Renal cortical epithelial cell (primary cell): ENCODE measurements at places on chromosomes 3 and 15. TPM values are rescaled to one million over a fixed set of nuclear protein-coding genes. Genes with fewer than 3 reads are reported as not detected.
A peak's percentile ranks its signal among the peaks of the same experiment; 100 is the strongest.

GRCh38 chr15:70487387-70487740 lies 276.0 kb downstream of the UACA start:
- no peak for DNase-seq

DNA sequence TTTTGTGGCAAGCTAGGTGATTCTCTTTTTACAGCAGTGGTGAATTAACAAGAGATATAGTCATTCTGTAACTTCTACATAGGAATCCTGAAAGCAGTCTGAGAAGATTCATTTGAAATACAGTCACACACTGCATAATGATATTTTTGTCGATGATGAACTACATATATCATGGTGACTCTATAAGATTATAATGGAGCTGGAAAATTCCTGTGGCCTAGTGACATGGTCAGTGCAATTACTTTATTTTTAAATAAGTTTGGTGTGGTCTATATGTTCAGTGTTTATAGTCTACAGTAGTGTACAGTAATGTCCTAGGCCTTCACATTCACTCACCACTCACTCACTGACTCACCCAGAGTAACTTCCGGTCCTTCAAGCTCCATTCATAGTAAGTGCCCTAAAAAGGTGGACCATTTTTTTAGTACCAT lies 511.4 kb upstream of the MCTP2 start:
- DNase-seq: no peak

DNA sequence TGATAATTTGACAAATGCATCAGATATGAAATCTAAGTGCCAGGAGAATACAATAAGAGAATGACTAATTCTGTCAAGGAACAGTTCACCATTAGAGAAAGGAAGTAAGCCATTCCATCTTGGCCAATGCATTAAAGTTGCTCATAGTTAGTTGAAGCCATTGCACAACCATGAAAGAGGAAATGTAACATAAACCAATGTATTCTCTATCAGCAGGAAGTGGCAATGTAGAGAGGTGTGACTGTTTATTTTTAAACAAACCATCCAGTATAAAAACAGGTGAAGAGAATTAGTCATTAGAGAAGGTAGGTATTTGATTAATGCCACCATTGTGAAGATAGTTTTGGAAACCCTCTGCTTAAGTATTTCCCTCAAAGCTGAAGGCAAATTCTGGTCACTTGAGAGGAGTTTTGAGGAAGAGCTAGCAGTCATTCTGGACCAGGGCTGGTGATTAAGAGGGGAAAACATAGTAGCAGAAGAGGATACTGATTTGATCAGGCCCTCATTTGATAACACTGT lies 10.7 kb upstream of the ANXA2 start:
- DNase-seq: peak; percentile 92

- peak; percentile 63 for DNase-seq
Observed at GRCh38 chr3:63872135-63872924, 8.7 kb downstream of the ATXN7 start.

GRCh38 chr3:138092023-138092422 lies 23.4 kb downstream of the DZIP1L start:
- no peak for DNase-seq

GRCh38 chr15:80798911-80799310 lies 19.7 kb downstream of the CEMIP start:
- DNase-seq: no peak

GRCh38 chr3:9448071-9448470 lies 50.7 kb downstream of the SETD5 start:
- no peak for DNase-seq

GRCh38 chr3:10524270-10524669 lies 18.9 kb upstream of the ATP2B2 start:
- DNase-seq: no peak

DNA sequence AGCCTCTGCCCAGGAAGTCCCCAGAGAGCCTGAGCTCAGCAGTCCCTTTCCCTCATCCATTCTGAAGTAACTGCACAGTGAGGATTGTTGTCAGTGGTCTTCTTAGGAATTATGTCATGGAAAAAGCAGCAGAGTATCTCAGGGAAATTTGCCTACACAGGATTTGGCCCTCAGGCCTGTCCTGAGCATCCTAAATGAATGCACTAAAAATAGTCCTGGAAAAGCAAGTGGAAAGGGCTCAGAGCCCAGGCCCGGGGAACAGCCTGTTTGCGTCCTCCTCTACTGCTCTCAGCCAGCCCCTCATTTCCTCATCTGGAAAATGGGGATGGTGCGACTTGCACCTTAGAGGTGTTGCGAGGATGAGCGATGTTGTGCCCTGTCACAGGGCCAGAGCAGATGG lies 21.6 kb downstream of the LYSMD4 start:
- DNase-seq: no peak

DNA sequence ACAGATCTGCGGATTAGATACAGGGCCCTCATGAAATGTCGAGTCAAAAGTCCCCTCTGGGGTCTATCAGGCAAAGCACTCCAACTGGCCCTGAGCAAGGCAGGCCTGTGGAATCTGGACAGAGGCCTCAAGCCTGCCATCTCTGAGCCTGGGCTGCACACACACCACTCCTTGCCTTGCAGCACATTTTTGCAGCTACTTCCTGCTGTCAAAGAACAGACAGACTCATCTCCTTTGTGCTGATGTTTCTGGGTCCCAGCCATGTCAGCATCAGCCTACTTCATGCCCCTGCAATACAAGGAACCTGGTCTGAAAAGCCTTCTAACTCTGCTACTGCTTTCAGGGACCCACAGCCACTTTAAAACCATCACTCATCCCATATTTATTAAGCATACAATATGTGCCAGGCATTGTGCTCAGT lies 60.6 kb upstream of the IL12A start:
- peak; percentile 22 for DNase-seq

GRCh38 chr3:81684751-81685395 lies 76.6 kb downstream of the GBE1 start:
- DNase-seq: peak; percentile 90

DNA sequence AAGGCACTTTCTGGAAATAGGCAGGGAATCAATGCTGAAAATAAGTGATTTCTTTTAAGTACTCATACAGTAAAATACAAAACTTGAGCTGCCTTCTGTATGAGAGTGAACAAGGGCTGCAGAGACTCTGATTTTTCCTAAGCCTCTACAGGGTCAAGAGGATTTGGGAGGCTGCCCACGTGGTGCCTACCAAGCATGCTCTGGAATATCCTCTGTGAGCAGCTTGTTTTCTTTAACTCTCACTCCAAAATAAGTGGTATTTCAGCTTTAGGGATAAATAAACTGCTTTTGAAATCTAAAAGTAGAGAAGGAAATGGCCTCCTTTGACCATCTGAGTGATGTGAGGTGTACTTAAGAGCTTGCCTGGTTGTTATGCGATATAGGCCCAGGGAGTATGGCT lies 8.1 kb upstream of the SELENOK start:
- no peak for DNase-seq

DNA sequence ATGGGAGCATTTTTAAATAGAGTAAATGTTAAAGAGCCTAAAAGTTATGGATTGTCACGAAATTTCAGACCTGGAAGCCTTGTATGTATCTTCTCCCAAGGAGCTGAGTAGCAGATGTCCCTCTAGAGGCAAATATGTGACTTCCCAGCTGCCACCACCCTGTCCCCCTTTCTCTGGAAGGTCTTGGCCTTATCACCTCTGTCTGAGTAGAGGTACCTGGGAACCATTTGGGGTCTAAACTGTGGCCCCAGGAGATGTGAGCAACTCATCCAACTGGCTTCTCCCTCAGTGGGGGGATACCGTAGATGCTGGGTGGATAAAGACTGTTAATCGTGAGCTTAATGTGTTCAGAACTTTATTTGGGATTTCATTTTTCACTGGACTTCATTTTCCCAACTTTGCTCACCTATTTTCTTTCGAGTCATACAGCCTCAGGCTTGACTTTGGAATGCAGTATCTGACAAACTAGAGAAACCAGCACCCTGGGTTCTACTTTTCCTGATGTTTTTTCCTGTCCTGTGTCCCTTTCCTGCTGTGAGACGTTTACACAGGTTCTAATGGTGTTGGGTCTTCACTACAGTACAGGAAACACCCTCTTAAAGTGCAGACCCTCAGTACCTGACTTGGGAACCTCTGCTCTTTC lies 53.3 kb upstream of the CCR4 start:
- no peak for DNase-seq

GRCh38 chr3:197083486-197083885 lies 53.9 kb upstream of the MELTF start:
- peak; percentile 64 for DNase-seq

DNA sequence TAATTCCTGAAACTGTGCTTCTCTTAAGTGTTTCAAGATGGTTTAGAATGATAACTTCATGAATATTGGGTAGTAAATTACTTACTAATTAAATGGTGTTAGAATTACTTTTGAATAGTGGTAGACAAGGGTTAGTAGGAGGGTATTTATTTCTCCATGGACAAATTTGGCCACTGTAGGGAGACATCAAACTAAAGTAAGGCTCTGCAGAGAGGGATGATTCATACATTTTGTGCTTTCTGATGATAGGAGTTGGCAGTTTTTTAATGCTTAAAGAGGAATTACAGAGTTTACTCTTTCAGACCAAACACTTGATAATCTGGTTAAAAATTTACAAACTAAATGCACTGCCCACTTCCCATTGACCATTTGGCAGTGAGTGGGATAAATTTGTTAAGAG lies 127.6 kb downstream of the NAALADL2 start:
- DNase-seq: peak; percentile 48

DNA sequence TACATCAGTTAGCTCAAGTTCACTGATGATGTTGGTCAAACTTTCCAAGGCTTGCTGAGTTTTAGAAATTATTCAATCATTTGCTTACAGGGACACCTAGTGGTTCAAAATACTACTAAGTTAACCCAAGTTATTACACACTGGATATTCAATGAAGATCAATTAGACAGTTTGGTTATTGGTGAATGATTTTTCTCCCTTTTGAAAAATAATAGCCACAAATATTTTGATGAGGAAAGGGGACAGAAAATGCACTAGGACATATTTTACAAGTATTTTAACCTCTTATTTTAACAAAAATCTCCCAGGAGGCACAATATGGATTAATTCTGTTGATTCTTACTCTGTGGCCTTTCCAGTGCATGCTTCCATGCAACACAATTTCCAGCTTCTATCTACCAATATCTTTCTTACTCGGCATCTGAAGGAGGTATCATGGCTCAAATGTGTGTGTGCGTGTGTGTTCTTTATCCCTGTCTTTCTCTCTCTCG lies 20.1 kb upstream of the GOLGA6L2 start:
- DNase-seq: peak; percentile 47

DNA sequence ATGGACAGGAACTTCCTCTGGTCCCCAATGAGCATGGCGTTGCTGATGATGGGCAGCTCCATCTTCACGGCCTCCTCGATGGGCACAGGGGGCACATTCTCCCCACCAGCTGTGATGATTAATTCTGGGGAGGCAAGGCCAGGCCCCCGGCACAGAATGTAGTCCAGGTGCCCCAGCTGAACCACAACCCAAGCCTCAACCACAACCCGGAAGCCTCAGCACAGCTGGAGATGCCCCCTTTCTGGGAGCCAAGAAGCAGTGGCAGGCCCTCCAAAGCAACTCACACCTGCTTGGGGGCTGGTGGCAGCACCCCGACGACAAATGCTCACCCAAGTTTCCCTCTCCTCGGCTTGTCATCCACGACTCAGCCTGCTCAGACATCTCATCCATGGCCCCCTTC lies 25.2 kb downstream of the IDH3A start:
- DNase-seq: no peak

DNA sequence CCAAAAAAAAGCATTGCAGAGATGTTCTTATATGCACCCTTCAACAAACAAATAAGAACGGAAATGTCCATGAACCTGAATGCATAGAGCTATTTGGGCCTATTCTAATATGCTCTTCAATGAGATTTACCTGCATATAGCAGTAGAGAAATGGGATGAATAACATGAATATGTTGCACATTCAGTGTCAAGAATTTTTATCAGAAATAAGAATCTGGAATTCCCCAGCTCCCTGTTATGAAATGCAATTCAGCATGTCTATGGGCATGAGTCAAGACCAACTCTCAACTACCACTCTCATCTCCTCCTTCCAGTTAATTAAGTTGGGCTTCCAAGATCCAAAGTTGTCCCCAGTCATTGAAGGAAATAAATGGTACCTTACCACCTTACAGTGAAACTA lies 133.7 kb upstream of the ALCAM start:
- peak; percentile 6 for DNase-seq

- no peak for DNase-seq
Observed at GRCh38 chr3:112401617-112402016, 68.7 kb downstream of the CD200 start.

- peak; percentile 82 for DNase-seq
Observed at GRCh38 chr3:195151866-195152541, 119.0 kb downstream of the XXYLT1 start.

SKOR1 gene
- 0.10 TPM in 1 of 2 replicates, not detected in the other for total RNA-seq

TTC21A gene
- 2.1 and 4.7 TPM in 2 replicates for total RNA-seq

ZPLD1 gene
- total RNA-seq: 58.6 and 74.8 TPM in 2 replicates

MORC1 gene
- total RNA-seq: under 0.01 and 0.05 TPM in 2 replicates

HIGD2B gene
- total RNA-seq: 0.15 TPM in 1 of 2 replicates, not detected in the other

CHRM5 gene
- total RNA-seq: 0.05 TPM in 1 of 2 replicates, not detected in the other

VPS33B gene
- total RNA-seq: 13.8 and 22.4 TPM in 2 replicates
